Activated CD8-positive, alpha-beta memory T cell treated with anti-CD3 and anti-CD28 coated beads, Interleukin-2, amount 10 ng/mL, durations not matched to agents 7 days and 5 days (primary cell): ENCODE measurements at places on chromosomes 3 and 15. TPM values are rescaled to one million over a fixed set of nuclear protein-coding genes. Genes with fewer than 3 reads are reported as not detected.

CD200 gene
- total RNA-seq = 0.67 TPM

DNA sequence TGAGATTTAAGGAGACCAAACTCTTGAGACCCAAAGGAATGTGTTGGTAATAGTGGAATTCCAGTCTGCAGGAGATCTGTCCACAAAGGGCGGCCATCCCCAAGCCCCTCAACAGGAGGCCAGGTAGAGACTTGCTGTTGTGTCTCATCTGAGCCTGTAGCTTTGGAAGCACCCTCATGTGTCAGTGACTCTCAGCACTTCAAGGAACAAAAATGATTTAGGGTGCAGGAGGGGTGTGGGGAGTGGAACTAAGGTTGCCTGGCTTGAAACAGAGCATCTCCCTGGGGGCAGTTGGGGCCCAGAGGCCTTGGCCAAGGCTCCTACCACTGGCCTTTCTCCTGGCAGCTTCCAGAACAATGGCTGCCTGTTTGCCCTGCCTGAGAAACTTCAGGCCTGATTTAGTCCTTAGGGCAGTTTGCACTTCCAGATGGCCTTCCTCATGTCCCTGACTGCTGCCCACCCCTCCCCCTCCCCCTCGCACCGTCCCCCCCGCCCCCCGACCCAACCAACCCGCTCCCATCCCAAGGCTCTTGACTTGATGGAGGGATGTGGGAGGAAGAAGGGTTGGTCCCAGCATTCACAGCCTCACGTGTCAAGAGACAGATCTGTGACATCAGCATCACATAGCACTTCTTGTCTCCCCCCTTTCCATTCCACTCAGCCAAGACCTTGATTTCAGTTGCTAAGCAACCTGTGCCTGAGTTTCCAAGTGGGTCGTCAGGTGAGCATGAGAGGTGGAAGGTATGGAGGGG lies 77.1 kb downstream of the CORO2B start:
- DNase-seq = no peak

ADAMTS17 gene
- 1.6 TPM for total RNA-seq

CLRN1 gene
- not detected for total RNA-seq

DET1 gene
- 1.8 TPM for total RNA-seq

GRCh38 chr15:39253552-39253951 lies 327.3 kb upstream of the THBS1 start:
- no peak for DNase-seq

GRCh38 chr15:78716651-78717050 lies 75.6 kb upstream of the CHRNB4 start:
- DNase-seq = no peak

SMAD6 gene
- 0.14 TPM for total RNA-seq
